ENCODE measurements at places on chromosomes 7 and 10.

GRCh38 chr7:31748084-31748483 is 61.1 kb downstream of the PPP1R17 start:
- DNase-seq: no peak

DNA sequence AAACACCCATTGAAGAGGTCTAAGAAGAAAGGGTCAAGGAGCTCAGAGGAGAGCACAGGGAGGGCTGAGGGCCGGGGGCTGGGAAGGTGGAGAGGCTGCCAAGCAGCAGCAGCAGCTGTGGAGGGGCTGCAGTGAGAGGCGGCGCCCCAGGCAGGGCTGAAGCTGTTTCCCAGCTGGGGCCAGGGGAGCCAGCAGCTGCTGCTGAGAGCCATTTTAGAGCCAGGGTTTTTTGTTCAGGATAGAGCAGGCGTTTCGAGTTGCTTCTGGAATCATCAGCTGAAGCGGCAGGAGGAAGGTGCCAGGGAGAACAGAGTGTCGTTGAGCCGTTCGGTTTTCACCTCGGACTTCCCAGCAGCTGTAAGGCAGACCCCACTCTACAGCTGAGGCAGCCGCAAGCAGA is 62.7 kb downstream of the LANCL2 start:
- no peak for DNase-seq

GRCh38 chr10:92419740-92420545 is 129.0 kb downstream of the MARCHF5 start:
- DNase-seq: peak; percentile 5

GRCh38 chr10:88028654-88029053 is 165.2 kb downstream of the PTEN start:
- no peak for DNase-seq

- no peak for DNase-seq
These were observed 13.0 kb downstream of the ADCYAP1R1 start for GRCh38 chr7:31065021-31065593.

GRCh38 chr10:76287856-76288255 is 856.4 kb downstream of the LRMDA start:
- no peak for DNase-seq
